Fibroblast of skin of left biceps (primary cell): ENCODE measurements at places on chromosomes 11 and 22.

DNA sequence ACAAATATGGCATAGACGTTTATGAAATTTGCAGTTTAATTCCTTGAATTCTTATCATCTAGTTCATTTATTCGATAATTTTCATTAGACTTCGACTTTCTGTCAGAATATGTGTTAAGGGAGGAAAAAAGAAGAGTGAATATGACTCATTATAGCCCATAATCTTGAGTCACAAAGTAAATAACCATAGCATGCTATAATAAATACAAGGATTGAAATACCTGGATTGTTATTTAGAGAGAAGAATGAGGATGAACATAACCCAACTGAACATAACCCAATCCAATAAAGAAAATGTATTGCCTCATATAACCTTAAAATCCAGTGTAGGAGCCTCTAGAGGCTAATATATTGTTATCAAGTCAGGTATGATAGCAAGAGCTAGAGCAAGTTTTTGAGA lies 1858.3 kb upstream of the RAG2 start:
- no peak for DNase-seq

DNA sequence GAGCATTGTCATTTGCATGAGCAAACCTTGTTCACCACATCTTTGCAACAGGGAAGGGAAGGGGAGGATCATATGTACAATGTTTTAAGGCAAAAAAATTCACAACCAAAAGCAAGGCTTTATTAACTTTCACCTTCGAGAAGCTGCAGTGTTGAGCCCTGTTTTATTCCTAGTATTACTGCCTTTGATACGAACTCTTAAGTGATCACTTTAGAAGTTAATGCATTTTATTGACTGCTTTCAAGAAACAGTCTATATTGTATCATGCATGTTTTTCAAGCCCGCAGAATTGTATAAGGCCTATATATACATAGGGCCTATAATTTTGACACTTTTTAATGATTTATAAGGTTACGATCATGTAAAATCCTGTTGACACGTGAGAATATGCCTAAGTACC lies 117.5 kb upstream of the VPREB1 start:
- no peak for DNase-seq

GRCh38 chr11:94909371-94909820 lies 64.0 kb downstream of the CWC15 start:
- DNase-seq: no peak

GRCh38 chr11:13487661-13488030 lies 8.2 kb downstream of the PTH start:
- DNase-seq: no peak

GRCh38 chr11:10600570-10601248 lies 32.2 kb upstream of the LYVE1 start:
- no peak for DNase-seq

GRCh38 chr11:21806947-21807346 lies 385.9 kb upstream of the ANO5 start:
- no peak for DNase-seq

GRCh38 chr11:120817158-120817557 lies 206.7 kb upstream of the TBCEL start:
- DNase-seq: no peak

- no peak for DNase-seq
These were observed 49.6 kb upstream of the NECTIN1 start for GRCh38 chr11:119778391-119779194.

DNA sequence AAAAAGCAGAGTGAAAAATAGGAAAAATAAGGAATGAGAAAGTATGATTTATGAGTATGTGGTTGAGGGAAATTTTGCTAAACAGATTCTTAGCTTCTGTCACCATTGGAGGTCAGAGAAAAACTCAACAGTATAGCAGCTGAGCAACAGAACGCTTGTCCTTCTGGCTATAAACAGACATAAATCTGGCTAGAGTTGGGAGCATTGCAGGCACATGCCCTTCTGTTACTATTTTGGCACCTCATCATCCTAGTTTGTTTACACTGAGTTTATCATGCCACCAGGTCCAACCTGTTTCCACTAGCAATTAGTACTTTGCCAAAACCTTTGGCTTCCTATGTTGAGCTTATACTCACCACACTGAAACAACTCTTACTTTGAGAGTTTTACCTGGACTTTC lies 6.9 kb downstream of the UBE4A start:
- no peak for DNase-seq

DNA sequence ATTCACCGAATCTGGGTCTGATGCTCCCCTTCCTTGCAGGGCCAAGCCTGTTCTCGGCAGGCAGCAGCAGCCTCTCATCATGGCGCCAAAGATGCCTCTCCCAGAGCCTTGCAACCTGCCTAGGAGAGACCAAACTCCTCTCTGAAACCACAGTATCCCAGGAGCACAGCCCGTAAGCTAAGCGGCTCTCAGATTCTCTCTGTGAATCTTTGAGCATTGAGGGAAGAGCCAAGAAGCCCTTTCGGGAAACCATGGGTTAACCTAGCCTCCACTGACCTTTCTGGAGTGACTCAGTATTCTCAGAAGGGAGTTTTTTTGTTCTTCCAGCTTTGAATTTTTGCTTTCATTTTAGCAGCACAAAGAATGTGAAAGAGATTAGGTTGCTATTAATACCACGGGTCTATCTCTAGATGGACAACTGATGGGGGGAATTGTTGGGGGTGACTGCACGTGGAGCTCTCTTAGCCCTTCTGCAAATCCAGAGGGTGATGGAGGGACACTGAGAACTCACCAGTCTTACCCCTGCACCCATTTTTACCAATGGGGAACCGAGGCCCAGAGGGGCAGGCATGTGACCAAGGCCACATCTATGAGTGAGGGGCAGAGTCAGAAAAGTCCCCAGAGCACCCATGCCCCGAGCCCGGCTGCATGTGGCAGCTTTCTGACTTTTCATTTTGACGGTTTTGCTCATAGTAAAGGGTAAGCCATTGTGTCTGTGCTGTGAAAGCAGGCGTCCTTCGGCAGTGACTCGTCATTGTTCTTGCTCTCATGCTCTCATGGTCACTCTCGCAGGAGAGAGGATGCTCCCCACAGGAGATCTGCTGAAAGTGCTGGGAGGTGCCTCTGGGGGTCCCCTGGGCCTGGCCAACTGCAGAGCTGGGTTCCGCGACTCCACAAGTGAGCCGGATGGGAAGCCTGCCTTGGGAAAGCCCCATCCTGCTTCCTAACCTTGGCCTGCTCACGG lies 36.0 kb downstream of the IRAG1 start:
- peak; percentile 40 for DNase-seq

DNA sequence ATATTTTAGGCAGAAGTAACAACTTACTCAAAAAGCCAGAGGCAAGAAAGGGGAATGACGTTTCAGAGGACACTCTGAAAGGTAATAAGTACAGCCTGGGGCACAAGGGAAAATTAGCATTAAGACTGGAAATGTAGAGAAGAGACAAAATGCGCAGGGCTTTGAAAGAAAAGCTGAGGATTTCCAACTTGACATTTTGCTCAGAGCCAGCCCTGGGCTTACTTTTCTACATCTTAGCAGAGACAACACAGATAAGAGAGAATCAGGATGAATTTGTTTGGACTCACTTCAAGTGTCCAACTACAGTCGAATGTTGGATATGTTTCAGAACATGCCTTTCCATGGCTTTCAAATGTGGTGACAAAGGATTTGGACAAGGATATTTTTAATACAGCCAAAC lies 808.9 kb upstream of the LUZP2 start:
- no peak for DNase-seq

DNA sequence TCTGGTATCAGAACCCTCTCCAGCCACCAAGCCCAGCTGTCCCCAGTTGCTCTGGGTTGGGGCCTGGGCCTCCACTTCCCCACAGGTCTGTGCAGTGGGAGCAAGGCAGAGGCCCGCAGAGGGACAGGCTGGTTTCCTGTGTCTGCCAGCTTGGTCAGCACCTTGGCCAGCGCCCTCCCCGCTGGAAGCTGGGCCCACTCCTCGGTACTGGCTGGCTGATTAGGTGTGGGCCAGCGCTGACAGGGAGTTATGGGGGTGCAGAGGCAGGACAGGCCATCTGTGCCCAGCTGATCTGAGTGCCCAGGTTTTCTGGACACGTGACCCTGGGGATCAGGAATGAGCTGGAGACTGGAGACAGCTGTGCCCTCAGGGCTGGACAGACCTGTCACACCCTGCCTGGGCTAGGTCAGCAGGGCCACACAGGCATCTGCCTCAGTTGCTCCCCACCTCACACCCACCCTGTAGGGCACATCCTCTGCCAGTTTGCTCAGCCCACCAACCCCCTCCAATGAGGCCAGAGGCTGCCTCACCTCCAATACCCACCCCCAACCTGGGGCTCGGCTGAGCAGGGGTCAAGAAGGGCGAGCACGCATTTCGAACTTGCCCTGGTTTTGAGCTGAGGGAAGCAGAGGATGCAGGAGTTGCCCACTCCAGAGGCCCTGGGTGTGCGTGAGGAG lies 175.3 kb downstream of the IGLL1 start:
- no peak for DNase-seq

DNA sequence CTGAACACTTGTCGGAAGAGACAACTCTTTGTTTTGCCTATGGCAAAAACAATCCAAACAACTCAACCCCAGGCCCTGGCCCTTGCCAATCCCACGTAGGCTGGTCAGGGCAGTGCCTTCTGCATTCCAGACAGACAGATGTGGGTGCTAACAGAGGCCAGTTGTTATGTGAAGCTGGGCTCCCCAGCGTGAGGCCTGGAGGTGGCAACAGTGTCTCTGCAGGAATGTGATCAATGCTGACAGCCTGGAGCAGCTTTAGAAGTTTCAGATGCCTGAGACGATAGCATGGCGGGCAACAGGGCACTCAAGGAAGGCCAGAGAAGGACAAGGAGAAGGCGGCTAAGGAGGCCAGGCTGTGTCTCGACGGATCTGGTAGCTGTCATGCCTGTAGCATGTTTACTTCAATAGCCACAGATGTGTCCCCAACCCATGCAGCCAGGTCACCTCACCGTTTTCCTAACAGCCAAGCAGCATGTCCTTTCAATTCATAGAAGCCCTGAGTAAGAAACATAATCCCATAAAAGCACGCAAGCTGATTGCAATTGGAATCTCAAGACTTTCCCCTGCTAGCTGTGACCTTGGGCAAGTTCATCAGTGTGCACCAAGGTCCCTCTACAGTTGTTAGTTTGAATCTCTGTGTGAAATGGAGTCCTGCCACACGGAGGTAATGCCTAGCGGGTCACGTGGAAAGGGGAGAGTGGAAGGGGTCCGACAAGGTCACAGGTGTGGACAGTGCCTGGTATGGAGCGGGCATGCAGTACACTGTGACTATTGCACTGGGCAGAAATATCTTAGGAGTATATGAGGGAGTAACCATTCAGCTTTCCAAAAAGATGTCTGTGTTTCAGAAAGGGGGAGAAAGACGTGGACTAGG lies 14.2 kb upstream of the PPM1F start:
- DNase-seq: no peak
